ENCODE measurements at places on chromosomes 4 and X. TPM values are rescaled to one million over a fixed set of nuclear protein-coding genes. Genes with fewer than 3 reads are reported as not detected.

DNA sequence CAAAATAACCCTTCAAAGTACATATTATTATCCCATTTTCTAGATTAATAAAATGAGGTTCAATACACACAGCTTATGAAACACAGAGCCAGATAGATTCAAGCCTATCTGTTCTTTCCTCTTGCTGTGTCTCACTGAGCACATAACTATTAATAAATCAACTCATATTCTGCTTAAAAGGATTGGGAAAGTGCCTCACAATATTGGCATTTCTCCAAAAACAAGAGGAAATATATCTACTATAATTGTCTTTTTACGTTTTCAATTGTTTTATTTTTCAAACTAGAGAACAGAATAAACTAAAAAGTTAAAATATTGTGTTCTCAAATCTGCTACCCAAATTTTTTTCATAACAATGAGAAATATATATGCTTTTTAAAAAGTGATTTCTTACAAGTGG is 15.8 kb downstream of the DCHS2 start:
- DNase-seq, result no peak

The SLC25A6 gene
- total RNA-seq, result 348 TPM

- no peak for DNase-seq
These were observed 215.4 kb downstream of the IL1RAPL1 start for GRCh38 chrX:28802625-28803024.

GRCh38 chr4:55107054-55107453 is 18.3 kb downstream of the KDR start:
- DNase-seq, result no peak

DNA sequence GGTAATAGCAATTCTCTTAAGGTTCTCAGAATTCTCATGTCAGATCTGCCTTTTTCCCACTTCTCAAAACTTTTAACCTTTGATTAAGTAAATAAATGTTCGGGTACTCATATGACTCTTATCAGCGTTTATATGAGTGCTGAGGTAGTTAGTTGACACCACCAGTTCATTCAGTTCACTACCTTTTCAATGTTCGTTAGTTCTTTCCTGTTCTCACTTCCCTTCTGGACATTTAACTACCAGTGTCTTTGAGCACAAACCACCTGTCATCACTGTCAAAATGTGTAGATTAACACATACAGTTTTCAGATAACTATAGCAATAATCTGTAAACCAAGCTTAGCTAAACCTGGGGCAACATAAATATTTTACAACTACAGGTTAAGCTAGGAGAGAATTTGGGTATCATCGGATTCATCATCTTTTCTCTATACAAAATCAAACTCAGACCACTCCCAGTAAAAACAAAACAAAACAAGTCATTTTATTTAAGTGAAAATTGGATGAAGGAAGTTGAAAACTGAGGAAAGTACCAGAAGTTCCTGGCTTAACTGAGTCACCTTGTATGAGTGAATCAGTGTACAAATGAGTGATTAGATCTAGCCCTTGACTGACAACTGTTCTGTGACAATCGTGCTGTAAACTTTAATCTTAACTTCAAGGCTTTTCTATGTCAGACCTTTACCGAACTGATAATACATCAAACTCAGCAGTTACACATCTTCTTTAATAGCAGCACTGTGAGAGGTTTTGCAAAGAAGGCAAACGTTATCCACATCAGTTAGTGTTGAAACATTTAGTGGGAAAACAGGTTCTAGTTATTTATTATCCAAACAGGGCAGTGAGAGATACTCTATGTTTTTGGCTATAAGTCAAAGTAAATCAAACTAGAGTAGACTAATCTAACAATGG is 41.9 kb downstream of the ARHGEF38 start:
- DNase-seq, result peak; percentile 79

Measured in epithelial cell of proximal tubule (primary cell).